Ammon's horn (tissue), 1 donor: ENCODE measurements at places on chromosomes 3 and 15.

GRCh38 chr3:71602256-71602655, 18.7 kb upstream of the FOXP1 start:
- no peak for DNase-seq

DNA sequence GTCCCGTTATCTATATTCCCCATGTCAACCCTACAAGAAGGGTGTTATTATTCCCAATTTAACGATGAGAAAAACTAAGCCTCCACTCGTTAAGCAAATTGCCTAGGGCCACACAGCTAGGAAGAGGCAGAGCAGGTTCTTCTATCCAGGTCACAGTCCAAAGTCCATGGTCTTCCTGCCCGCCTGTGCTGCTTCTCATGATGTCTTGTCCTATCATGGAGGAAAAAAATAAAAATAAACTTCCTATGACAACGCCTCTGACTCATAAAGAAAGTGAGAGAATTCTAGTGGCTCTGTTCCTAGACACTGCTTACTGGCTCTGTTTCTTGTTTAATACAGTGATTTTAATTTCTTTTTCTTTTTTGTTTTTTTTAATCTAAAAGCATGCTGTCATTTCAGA, 9.7 kb downstream of the COL8A1 start:
- DNase-seq = no peak

GRCh38 chr3:126446301-126446700, 29.4 kb downstream of the ZXDC start:
- no peak for DNase-seq

- no peak for DNase-seq
Observed at GRCh38 chr15:101551696-101552591, 62.4 kb upstream of the PCSK6 start.

- DNase-seq = no peak
Observed at GRCh38 chr3:36149447-36149865, 230.8 kb upstream of the STAC start.
